ENCODE measurements at places on chromosomes 5 and 9.

- no peak for DNase-seq
Measured at GRCh38 chr9:69097064-69097463, 61.5 kb downstream of the FXN start.

GRCh38 chr5:57692582-57693487 lies 210.2 kb upstream of the ACTBL2 start:
- DNase-seq, result no peak

- no peak for DNase-seq
Measured at GRCh38 chr5:132221781-132222648, 5.6 kb downstream of the P4HA2 start.

DNA sequence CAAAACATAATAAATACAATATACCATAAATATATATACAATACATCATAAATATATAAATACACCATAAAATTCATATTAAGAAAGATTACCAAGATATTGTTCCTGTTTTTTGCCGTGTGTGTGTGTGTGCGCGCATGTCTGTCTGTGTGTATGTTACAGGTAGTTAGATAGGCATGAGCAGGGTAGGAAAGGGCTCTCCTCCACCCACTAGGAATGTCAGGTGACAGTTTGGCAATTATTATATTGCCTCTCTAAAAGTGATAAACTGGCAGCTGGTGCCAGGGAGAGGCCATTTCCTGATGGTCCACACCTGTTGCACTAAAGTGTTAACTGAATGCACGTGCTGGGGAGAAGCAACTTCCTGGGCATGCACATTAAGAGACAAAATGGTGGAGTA lies 232.8 kb downstream of the ADAMTS6 start:
- DNase-seq, result no peak

DNA sequence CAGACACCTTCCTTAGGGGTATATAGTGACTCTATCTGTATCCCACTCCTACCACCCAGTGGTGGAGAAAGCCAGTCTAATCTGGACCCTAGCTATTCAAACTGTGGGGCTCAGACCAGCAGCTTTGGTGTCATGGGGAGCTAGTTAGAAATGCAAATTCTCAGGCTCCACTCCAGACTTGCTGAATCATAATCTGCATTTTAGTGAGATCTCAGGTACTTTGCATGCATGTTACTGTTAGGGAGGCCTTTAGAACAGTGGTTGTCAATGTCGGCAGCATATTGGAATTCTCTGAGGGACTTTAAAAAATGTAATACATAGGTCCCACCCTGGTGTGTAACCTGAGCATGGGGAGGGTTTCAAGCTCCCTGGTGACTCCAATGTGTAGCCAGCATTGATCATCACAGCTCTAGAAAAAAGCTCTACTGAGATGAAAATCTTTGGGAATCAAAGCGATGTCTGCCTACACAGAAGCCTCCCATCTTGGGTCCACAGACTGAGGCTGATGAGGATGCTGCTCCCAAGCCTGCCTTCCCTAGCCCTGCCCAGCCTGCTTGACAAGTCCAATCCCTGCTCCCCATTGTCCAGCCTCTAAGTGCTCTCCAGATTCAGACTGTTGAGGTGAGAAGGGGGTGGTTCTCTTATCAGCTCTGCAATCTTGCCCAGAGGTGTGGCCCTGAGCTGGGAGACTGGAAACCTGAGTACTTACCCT lies 11.9 kb upstream of the GM2A start:
- DNase-seq, result peak; percentile 93

DNA sequence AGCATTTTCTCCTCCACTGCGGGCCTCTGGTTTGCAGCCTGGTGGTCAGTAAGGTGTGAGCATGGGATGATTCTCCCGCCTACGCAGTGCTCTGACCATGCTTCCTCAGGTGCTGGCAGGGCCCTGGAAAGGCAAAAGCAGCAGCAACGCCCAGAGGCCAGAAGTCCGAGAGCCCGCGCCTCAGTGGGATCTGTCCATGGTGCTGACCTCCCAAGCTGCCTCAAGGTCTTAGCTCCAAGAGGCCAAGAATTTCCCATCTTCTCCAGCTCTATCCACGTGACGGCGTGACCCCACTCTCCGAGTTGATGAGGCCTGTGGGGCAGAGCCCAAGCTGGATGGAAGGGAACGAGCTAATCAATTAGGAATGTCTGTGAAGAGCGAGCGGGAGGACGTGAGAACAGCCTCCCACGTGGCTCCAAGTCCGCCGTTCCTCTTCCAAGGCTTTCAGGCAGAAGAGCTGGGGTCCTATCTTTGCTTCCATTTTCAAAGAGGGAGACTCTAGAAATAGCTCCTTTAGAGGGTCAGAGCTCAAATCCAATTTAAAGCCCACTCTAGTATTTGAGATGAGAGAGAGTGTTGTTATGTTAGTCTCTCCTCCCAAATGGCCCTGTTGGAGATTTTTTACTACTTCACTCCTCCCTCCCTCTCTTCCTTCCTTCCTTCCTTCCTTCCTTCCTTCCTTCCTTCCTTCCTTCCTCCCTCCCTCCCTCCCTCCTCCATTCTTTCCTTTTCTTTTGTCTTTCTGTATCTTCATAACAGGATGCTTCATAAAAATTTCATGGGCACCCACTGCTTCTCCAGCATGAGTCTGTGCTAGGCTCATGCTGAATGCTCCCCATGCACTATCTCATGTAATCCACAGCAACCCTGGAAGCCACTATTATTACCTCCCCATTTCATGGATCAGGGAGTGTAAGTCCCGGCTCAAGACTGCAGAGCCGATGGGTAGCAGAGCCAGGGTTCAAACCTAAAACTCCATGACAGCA lies 69.3 kb downstream of the OLFM1 start:
- DNase-seq, result no peak

DNA sequence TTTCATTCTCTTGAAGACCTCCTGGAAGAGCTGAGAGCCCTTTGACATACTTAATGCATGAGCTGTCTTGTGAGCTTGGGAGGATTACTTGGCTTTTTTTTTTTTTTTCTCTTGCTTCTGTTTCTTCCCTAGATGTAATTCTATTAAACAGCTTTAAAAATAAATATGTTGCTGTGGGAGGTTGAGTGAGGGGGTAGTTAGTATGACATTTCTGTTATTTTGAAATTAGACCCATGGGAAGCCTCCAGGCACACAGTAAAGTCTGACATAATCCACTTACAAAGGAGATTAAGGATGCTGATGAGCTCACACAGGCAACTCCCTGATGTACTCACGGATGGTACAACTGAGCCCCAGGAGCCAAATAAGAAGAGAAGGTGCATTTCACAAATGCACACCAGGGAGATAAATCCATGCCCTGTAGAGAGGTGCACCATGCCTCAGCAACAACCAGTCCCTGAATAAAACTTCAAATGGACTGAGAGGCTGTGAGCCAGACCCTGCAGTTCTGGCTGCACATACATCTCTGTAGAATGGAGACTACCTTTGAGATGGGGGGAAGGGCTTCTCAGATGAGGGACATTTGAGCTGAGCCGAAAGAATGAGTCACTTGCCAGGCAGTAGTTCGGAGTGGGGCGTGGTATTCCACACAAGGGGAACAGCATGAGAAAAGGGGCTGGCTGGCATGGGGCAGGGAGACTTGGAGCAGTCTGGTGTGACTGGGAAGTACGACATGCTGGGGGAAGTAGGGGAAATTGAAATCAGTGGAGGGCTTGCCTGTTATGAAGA lies 68.7 kb downstream of the ACTL7B start:
- DNase-seq, result no peak

GRCh38 chr5:150313921-150314716 lies 11.4 kb upstream of the ARSI start:
- DNase-seq, result no peak

DNA sequence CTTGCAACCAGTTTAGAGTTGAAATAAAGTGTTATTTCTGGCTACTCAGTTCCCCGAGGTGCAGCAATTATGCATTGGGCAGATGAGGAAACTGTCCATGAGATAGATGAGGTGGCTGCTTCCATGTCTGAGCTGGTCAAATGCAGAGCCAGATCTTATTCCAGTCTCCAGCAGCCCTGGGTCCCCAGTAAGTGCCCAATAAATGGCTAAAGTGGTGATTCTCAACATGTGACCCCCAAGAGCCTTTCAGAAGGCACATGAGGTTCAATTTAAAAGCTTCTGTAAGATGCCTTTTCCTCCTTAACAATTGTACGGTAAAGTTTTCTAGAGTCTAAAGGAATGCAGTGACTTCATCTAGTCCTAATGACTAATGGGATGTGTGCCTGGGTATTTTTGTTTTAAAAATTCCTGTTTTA lies 17.5 kb downstream of the ATOX1 start:
- no peak for DNase-seq

- DNase-seq, result no peak
Measured at GRCh38 chr5:56607074-56607473, 208.3 kb upstream of the MAP3K1 start.

DNA sequence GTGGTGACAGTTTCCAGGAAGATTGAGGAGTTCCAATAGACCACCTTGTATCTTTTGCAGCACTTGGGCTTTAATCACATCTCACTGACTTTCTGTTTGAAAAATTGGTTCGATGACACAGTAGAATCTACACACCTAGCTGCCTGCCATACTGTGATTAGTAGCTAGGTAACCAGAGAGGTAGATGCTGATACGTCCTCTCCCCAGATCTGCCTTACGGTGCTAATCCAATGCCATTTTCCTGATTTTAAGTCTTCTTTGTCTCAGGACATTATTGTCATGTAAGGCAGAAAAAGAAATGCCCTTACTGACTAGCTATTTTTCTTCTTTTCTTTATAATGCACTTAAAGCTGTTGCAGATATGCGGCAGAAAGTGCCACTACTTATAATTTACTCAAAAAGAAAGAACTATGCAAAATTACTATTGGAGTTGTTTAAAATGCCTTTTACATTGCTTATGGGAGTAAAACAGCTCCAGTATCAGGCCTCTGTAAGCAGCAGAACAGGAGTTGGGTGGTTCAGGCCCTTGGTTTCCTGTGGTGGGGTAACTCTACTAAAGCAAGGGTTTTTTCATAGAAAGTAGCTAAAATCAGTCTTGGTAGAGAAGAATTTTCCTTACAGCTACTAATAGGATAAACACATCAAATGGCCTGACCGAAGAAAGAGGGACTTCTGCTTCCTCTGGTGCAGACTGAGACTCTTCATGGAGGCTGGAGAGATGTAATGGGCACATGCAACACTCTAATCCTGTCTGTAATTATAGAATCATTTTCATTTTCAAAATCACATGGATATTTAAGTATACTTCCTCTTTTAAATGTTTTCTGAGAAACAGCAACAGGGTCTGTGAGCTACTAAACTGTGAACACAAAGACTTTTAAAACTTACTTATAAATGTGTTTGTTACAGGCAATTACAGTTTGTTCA lies 177.2 kb downstream of the MAPKAP1 start:
- DNase-seq, result no peak

GRCh38 chr5:166596043-166596442 lies 1695.4 kb upstream of the WWC1 start:
- no peak for DNase-seq

DNA sequence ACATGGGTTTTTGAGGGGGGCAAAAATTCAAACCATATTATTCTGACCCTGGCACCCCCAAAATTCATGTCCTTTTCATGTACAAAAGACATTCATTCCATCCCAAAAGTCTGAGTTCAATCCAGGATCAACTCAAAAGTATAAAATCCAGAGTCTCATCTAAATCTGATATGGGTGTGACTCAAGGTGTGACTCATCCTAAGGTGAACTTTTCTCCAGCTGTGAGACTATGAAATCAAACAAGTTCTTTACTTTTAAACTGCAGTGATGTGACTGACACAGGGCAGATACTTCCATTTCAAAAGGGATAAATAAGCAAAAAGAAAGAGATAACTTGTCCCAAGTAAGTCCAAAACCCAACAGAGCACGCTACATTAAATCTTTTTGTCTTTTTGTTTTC lies 20.6 kb upstream of the CYLC2 start:
- no peak for DNase-seq

- no peak for DNase-seq
Measured at GRCh38 chr9:125906893-125907292, 159.7 kb downstream of the PBX3 start.

DNA sequence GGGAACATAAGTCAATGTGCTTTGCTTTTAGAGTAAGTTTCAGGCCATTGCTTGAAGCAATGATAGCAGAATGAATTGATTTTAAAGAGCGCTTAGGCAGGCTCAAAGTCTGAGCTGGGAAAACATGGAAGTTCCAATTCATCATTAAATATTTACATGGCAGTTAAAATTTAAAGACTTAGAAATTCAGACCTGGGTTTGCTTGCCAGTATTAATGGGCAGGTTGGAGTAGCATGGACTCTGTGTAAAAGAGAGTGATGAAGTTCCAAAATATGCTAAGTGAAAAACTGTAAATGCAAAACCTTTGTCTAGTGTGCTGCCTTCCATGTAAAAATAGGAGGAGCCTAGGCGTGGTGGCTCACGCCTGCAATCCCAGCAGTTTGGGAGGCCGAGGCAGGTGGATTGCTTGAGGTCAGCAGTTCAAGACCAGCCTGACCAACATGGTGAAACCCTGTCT lies 48.3 kb upstream of the PIK3R1 start:
- no peak for DNase-seq

- DNase-seq, result no peak
Measured at GRCh38 chr5:88248743-88249540, 19.7 kb downstream of the TMEM161B start.

GRCh38 chr5:33601881-33602280 lies 161.1 kb downstream of the TARS1 start:
- DNase-seq, result no peak

DNA sequence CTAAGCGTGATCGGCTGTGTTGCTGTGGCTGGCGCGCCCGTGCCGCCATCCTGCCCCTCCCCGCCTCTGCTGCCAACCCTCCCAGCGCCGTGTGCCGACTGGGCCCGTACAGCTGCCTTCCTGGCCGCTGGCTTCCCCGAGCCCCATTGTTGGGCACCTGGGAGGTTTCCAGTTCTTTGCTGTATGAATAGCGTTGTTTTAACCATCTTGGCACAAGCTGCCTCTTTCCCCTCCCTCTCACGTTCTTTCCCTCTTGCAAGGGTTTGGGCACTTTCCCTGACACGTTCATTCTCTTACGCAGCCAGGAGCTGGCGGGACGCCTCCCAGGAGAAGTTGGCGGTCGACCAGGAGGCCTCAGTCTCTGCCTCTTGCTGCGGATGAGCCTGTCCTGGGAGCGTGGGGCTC lies 43.1 kb upstream of the RXRA start:
- no peak for DNase-seq

DNA sequence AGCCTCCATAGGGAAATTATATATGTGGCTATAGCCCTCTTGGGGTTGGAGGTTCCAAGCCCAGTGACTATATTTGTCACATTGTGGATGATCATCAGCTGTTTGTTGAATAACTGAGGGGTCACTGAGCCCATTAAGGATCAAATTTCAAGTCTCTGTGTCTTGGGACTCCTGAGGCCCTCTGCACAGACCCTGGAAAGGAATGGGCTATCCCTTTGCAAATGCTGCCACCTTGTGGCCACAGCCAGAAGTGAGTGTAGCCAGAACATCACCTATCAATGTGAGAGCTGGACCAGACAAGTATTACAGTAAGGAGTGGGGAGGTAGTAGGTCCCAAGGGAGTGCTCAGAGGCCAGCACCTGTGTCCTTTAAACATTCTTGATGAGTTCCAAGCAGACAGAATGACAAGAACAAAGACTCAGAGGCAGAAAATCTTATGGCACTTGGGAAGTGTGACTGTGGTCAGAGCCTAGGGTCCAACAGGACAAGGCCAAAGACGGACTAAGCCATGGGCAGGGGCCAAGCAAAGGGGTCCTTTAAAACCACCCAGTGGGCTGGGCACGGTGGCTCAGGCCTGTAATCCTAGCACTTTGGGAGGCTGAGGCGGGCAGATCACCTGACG lies 8.2 kb downstream of the RPP25L start:
- peak; percentile 33 for DNase-seq

All from NCI-H510A treated with DMSO at 0.1 percent for 48 hours (cell line).